ENCODE measurements at places on chromosomes 1 and 21. TPM values are rescaled to one million over a fixed set of nuclear protein-coding genes. Genes with fewer than 3 reads are reported as not detected.

GRCh38 chr1:185017338-185017737, 28.0 kb upstream of the RNF2 start:
- H3K36me3 ChIP-seq = no peaks in the 10 kb centered on the region
- H3K27me3 ChIP-seq = no peaks in the 10 kb centered on the region
- no peak overlapping the region for H3K4me3 ChIP-seq
- no peak overlapping the region for H3K27ac ChIP-seq
- H3K4me1 ChIP-seq = no peaks in the 10 kb centered on the region
- DNase-seq = no peak

Gene MTMR11
- total RNA-seq = 1.6 TPM

DNA sequence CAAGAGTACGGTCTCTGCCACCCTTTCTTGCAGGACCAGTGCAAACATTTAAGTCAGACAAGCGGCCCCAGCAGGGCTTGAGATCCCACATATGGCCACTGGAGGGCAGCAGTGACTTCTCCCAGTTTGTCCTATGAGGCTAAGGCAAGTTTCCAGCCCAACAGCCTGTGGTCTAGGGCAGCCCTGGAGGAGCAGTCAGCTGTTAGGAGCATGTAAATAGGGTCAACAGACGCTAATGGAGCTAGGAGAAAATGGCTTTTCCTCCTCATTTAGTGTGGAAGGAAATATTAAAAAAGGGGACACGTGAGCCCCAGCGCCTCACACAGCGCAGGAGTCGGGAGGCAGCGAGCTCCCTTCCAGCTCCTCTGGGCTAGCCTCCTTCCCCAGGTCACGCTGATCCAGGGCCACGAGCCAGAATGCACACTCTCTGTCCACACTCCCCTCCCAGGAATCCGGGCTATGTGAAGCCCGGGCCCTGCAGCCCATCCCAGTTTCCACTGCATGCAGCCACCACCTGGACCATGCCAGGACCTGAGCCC, 95.6 kb downstream of the LAMC2 start:
- peak; percentile 18 for DNase-seq
- no peaks in the 10 kb centered on the region for H3K4me1 ChIP-seq
- H3K27ac ChIP-seq = no peak overlapping the region
- no peaks in the 10 kb centered on the region for H3K27me3 ChIP-seq
- H3K36me3 ChIP-seq = no peaks in the 10 kb centered on the region

DNA sequence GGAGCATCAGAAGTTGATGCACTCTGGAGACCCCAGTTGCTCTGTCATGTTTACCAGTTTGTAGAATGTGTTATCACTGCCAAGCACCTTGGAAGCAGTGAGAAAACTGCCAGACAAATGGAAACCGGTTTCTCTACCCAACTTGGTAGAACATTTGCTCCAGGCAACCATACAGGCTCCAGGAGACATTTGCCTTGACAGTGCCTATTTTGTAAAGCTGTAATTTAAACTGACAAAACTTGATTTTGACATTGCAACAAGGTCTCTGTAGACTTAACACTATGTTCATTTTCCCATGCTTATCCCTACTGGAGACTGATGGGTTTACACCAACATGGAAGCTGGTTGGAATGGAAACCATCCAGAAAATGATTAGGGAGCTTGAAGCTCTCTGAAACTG, 97.6 kb downstream of the ROR1 start:
- no peaks in the 10 kb centered on the region for H3K4me1 ChIP-seq
- H3K36me3 ChIP-seq = no peaks in the 10 kb centered on the region
- no peak for DNase-seq
- no peak overlapping the region for H3K27ac ChIP-seq

GRCh38 chr1:31939484-31940329, 1.5 kb upstream of the PTP4A2 start:
- peak; percentile 64 for DNase-seq
- no peaks in the 10 kb centered on the region for H3K36me3 ChIP-seq
- H3K27me3 ChIP-seq = no peaks in the 10 kb centered on the region
- H3K4me1 ChIP-seq = peaks cover 73% of the 10 kb centered on the region

Gene DAB1
- 0.09 TPM for total RNA-seq

- no peak overlapping the region for H3K27ac ChIP-seq
- H3K27me3 ChIP-seq = no peaks in the 10 kb centered on the region
- H3K4me1 ChIP-seq = no peaks in the 10 kb centered on the region
- no peak overlapping the region for H3K4me3 ChIP-seq
- no peak for DNase-seq
Measured at GRCh38 chr1:198113342-198113750, 43.5 kb upstream of the NEK7 start.

DNA sequence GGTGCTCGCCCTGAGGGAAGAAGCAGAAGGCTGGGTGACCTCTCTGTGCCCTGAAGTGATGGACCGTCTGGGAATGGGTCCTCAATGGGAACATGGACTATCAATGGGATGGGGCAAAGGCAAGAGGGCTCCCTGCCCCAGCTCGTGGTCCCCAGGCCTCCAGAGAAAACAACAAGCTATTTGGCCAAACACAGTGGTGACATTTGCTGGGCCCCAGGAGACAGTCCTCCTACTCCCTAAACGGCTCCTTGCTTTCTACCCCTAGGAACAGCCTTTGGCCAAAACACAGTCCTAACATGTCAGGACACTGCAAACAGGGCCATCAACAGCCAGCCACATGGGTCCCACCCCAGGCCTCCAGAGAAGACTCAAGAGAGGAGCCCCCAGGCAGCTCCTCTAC, 102.8 kb downstream of the RAVER2 start:
- no peak overlapping the region for H3K4me3 ChIP-seq
- no peak overlapping the region for H3K27ac ChIP-seq
- H3K4me1 ChIP-seq = no peaks in the 10 kb centered on the region
- H3K36me3 ChIP-seq = peaks cover 95% of the 10 kb centered on the region
- no peaks in the 10 kb centered on the region for H3K27me3 ChIP-seq

DNA sequence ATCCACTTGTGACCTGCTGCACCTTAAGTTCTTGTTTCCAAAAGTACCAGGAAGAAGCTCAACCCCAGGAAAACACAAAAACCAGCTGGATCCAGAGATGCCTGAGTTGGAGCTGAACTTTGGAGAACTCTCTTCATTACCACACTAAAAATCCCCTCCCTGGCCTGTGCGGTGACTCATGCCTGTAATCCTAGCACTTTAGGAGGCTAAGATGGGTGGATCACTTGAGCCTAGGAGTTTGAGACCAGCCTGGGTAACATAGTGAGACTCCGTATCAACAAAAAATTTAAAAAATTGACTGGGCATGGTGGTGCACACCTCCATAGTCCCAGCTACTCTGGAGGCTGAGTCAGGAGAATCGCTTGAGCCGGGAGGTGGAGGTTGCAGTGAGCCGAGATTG, 6.2 kb downstream of the MAP1LC3C start:
- DNase-seq = no peak
- H3K4me1 ChIP-seq = no peaks in the 10 kb centered on the region
- H3K4me3 ChIP-seq = no peak overlapping the region
- no peaks in the 10 kb centered on the region for H3K36me3 ChIP-seq
- H3K27ac ChIP-seq = no peak overlapping the region
- no peaks in the 10 kb centered on the region for H3K27me3 ChIP-seq

Gene S100A2
- total RNA-seq = 0.81 TPM

Gene THEM5
- not detected for total RNA-seq

Gene MANEAL
- total RNA-seq = 8.0 TPM

- no peak for DNase-seq
- H3K27ac ChIP-seq = no peak overlapping the region
- no peaks in the 10 kb centered on the region for H3K4me1 ChIP-seq
- no peak overlapping the region for H3K4me3 ChIP-seq
- no peaks in the 10 kb centered on the region for H3K36me3 ChIP-seq
Measured at GRCh38 chr1:245772325-245772724, 617.5 kb downstream of the KIF26B start.

DNA sequence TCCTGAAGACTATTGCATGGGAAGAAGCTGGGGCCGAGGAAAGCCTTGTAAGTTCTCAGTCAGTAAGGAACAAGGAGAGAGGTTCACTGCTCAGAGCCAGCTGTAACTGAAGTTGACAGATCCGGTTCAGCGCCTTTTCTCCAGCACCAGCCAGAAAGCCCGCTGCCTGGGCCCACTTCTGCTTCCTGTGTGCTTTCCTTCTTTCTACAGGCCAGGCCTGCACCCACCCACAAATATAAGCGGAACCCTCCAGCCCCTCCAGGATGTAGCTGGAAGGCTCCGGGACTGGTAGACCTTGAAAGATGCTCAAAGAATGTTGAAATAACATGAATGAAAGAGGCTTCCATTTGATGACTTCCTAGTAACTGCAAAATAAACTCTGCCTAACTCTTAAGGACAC, 38.8 kb downstream of the PARP1 start:
- peaks cover 68% of the 10 kb centered on the region for H3K36me3 ChIP-seq
- H3K4me1 ChIP-seq = no peaks in the 10 kb centered on the region
- H3K27me3 ChIP-seq = no peaks in the 10 kb centered on the region
- no peak for DNase-seq
- no peak overlapping the region for H3K4me3 ChIP-seq

GRCh38 chr1:245984390-245985155, 522.5 kb downstream of the SMYD3 start:
- DNase-seq = no peak
- H3K4me1 ChIP-seq = no peaks in the 10 kb centered on the region
- H3K27me3 ChIP-seq = no peaks in the 10 kb centered on the region
- no peak overlapping the region for H3K4me3 ChIP-seq
- no peak overlapping the region for H3K27ac ChIP-seq

Gene S100A14
- total RNA-seq = not detected

Gene GJB4
- not detected for total RNA-seq

Gene KCNA3
- total RNA-seq = 38.4 TPM

DNA sequence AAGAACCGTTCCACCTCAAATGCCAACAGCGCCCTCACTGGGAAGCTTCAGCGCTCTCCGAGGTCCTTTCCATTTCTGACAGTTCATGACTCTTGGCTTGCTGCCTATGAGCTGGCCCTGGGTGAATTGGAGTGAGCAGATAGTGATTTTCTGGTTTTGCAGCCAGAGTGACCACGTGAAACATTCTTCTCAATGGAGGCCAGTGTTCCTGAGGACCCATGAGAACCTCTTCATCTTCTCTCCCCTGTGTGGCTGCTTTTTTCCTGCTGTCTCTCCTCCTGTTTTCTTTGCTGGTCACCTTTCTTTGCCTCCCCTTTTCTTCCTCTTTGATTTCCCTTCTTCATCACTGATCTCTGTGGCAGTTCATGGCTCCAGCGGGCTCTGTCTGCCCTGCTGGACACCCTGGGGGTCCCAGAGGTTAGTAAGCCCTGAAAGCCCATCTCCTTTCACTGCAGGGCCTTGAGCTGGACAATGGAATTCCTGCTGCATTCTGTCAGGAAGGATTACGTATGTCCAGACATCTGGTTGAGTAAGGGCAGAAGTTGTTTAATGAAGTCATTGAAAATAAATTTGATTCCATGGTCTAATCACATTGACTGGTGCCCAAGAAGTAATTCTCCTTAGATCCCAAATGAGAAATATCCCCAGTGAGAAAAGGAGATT, 29.9 kb downstream of the VASH2 start:
- no peak for DNase-seq
- H3K4me3 ChIP-seq = no peak overlapping the region
- H3K36me3 ChIP-seq = no peaks in the 10 kb centered on the region
- no peak overlapping the region for H3K27ac ChIP-seq
- H3K27me3 ChIP-seq = no peaks in the 10 kb centered on the region

GRCh38 chr1:44696789-44697345, 22.4 kb downstream of the ARMH1 start:
- H3K4me1 ChIP-seq = peaks cover 16% of the 10 kb centered on the region
- H3K27me3 ChIP-seq = no peaks in the 10 kb centered on the region
- DNase-seq = peak; percentile 22
- no peaks in the 10 kb centered on the region for H3K36me3 ChIP-seq
- H3K27ac ChIP-seq = no peak overlapping the region

Gene CELA2A
- total RNA-seq = not detected

Gene NBPF15
- 24.5 TPM for total RNA-seq

Gene HES5
- total RNA-seq = not detected

- no peak overlapping the region for H3K4me3 ChIP-seq
- peaks cover 25% of the 10 kb centered on the region for H3K4me1 ChIP-seq
- no peak for DNase-seq
- no peaks in the 10 kb centered on the region for H3K36me3 ChIP-seq
- no peaks in the 10 kb centered on the region for H3K27me3 ChIP-seq
- no peak overlapping the region for H3K27ac ChIP-seq
Measured at GRCh38 chr1:21761052-21761451, 21.9 kb downstream of the USP48 start.

DNA sequence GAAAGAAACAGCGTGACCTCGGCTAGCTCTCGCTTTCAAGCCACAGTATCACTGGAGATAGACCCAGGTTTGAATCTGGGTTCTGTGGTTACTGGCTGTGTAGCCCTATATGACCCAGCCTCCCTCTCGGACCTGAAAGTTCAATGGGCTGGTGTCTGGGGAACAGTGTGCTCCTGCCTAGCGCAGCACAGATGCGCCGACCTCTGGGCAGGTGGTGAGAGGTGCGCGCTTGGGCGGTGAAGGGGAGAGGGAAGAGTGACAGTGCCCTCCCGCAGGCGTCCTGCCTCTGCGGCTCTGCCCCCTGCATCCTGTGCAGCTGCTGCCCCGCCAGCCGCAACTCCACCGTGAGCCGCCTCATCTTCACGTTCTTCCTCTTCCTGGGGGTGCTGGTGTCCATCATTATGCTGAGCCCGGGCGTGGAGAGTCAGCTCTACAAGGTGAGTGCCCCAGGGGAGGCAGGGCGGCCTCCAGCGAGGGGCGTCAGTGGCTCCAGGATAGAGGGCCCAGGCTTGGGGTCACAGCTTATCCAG, 10.5 kb downstream of the SERINC2 start:
- no peak overlapping the region for H3K4me3 ChIP-seq
- H3K27ac ChIP-seq = no peak overlapping the region
- no peaks in the 10 kb centered on the region for H3K4me1 ChIP-seq
- DNase-seq = no peak
- H3K27me3 ChIP-seq = peaks cover 11% of the 10 kb centered on the region

DNA sequence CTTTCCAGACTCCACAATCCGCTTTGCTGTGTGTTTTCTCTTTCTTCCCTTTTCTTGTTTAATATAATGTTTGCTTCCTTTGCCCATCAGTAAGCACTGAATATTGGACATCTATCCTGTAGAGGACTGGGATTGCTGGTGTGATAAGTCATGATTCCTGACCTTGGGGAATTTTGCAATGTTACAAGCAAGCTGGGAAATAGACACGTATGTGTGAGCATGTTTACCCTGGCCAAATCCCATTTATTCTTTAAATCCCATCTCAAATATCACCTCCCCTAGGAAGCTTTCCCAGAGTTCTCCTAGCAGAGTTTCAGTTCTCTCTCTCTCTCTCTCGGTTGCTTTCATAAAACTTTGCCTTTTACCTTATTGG, 155.3 kb downstream of the ROR1 start:
- no peaks in the 10 kb centered on the region for H3K36me3 ChIP-seq
- no peaks in the 10 kb centered on the region for H3K27me3 ChIP-seq
- no peak overlapping the region for H3K4me3 ChIP-seq
- DNase-seq = no peak
- no peaks in the 10 kb centered on the region for H3K4me1 ChIP-seq
- no peak overlapping the region for H3K27ac ChIP-seq

GRCh38 chr21:34046917-34047316, 26.5 kb upstream of the MRPS6 start:
- H3K27ac ChIP-seq = no peak overlapping the region
- no peaks in the 10 kb centered on the region for H3K4me1 ChIP-seq
- H3K4me3 ChIP-seq = no peak overlapping the region
- no peaks in the 10 kb centered on the region for H3K36me3 ChIP-seq

Gene CENPF
- 45.5 TPM for total RNA-seq
